MV-4-11 (cell line): ENCODE measurements at places on chromosomes 5 and 9.
A peak's percentile ranks its signal among the peaks of the same experiment; 100 is the strongest.

DNA sequence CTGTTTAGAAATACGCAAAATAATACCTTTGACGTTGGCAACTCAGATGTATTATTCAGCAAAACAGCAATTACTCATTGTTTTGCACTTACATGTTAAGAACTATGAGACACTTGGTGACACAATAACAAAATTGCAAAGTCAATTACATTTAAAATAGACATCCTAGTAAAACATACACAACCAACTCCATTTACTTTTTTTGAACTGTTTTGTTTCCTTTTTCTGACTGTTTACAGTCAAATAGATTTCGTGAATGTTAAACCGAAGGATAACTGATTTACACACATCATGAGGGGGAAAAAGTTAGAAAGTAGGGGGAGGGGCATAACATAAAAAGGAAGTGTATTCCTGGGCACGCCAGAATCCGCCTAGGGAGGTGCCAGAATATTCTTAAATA is 220.1 kb downstream of the MEF2C start:
- DNase-seq = no peak

GRCh38 chr5:62662521-62662920 is 83.9 kb downstream of the LRRC70 start:
- peak; percentile 34 for DNase-seq

- DNase-seq = no peak
Observed at GRCh38 chr9:136786451-136786850, 4.7 kb upstream of the TMEM141 start.

DNA sequence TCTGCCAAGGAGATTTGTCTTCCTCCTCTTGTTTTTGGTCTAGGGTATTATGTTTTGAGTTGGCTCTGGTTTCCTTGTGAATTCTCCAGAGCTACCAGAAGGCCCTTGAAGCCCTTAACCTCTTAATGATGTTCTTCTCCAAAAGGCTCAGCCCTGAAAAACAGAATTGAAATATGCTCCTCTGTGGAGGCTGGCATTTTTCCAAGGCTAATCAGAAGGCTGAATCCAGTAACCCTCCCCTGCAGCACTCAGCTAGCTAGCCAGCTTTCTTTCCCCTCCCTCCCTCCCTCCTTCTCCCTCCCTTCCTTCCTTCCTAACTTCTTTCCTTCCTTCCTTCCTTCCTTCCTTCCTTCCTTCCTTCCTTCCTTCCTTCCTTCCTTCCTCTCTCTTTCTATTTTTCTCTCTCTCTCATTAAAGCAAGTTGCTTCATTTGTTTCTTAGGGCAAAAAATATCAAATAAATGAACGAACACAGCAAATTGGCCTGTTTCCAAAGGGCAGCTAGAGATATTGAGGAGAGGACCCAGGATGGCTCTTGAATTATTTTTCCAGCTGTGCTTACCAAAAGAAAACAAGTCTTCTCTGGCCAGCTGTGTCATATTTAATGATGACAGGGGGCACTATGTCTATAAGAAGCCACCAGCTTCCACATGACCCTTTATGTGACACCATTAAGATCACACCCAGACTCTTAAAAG is 38.7 kb downstream of the JAKMIP2 start:
- DNase-seq = no peak

DNA sequence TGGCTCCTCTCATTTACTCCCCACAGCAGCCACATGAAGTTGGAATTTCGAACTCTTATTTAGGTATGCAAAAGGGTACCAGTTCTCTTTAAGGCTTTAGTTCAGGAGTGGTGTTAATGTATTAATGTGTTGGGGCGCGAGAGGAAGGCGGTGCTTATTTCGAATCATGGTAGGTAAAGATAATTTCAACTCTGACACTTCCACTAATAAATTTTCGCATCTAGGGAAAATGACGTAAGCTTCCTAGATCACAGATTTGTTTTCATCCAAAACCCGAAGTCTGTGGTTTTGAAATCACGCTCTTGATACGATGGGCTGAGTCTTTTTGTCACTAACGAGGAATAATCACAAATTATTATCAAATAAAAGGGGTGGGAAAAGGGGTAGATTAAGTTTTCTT is 681 bp downstream of the PPWD1 start:
- no peak for DNase-seq

DNA sequence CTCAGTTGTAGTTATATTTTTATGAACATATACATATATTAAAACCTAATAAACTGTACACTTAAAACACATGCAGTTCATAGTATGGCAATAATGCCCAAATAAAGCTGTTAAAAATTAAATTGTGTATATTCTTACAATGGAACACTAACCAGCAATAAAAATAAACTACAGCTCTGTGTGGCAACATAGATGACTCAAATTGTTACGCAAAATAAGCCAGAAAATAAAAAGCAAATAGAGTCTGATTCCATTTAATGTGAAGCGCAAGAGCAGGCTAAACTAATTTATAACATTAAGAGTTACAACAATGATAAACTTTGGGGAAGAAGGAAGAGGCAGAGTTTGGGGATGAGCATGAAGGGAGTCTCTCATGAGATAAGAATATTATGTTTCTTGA is 597.3 kb downstream of the TLE1 start:
- peak; percentile 24 for DNase-seq

DNA sequence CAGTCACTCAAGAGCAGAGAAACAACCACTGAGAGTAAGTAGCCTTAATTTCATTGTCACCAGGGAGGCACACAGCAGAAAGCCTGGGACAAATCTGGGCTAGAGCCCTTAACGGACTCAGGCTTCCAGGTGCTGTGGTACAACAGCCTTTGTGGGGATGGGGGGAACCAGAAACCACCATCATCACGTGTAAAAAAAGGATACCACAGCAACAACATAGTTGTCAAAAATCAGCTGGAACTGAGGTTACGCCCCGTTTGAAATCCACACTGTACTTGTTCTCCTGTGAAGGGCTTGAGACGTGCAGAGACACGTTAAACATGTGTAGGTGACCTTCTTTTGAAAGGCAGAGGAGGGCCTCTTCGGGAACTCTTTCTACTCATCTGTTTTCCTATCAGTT is 16.6 kb upstream of the PLPP1 start:
- DNase-seq = no peak

- DNase-seq = no peak
Observed at GRCh38 chr9:97740848-97741821, 44.0 kb upstream of the XPA start.

- no peak for DNase-seq
Observed at GRCh38 chr5:65191554-65192135, 290.1 kb downstream of the ADAMTS6 start.

- no peak for DNase-seq
Observed at GRCh38 chr9:110476251-110476650, 103.3 kb downstream of the SVEP1 start.

- peak; percentile 69 for DNase-seq
Observed at GRCh38 chr5:79122973-79123372, 11.4 kb downstream of the BHMT start.

- peak; percentile 49 for DNase-seq
Observed at GRCh38 chr5:78573318-78573717, 75.3 kb downstream of the LHFPL2 start.

GRCh38 chr5:159878988-159879471 is 37.3 kb upstream of the ADRA1B start:
- peak; percentile 72 for DNase-seq

DNA sequence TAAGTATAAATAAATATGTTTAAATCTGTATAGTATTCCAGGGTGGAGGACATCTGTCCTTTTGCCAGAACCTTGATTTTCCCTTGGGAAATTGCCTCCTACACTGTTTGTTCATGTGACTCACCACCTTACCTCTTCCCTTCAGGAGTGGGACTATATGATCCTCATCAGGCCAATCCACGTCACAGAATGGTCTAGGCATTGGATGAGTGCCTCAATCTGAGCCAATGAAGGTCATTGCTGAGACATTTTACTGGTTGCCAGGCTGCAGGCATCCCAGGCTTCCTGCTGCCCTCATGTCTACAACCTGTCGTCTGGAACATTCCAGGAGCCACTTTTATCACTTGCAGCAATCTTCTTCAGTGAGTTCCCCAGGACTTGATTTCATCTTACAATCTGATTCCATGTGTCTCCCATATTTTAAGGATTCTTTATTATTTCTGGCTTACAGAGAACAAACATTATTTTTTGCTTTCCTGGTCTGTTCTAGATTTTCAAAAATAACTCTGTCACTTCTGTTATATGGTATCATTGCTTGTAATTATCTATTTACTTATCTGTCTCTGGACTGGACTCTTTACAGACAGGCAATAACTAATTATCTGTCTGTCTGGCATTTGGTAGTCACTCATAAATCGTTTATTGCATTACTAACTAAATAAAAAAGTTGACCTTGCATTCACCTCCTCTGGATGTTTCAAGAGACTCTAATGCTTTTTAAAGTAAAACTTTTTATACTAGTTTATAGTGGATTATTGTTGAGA is 107.3 kb upstream of the APC start:
- DNase-seq = no peak

GRCh38 chr5:180718810-180719453 is 20.9 kb downstream of the OR2Y1 start:
- no peak for DNase-seq

- DNase-seq = no peak
Observed at GRCh38 chr5:137699336-137700281, 36.3 kb downstream of the KLHL3 start.

- DNase-seq = peak; percentile 12
Observed at GRCh38 chr9:114893221-114894010, 37.0 kb downstream of the TNFSF8 start.

DNA sequence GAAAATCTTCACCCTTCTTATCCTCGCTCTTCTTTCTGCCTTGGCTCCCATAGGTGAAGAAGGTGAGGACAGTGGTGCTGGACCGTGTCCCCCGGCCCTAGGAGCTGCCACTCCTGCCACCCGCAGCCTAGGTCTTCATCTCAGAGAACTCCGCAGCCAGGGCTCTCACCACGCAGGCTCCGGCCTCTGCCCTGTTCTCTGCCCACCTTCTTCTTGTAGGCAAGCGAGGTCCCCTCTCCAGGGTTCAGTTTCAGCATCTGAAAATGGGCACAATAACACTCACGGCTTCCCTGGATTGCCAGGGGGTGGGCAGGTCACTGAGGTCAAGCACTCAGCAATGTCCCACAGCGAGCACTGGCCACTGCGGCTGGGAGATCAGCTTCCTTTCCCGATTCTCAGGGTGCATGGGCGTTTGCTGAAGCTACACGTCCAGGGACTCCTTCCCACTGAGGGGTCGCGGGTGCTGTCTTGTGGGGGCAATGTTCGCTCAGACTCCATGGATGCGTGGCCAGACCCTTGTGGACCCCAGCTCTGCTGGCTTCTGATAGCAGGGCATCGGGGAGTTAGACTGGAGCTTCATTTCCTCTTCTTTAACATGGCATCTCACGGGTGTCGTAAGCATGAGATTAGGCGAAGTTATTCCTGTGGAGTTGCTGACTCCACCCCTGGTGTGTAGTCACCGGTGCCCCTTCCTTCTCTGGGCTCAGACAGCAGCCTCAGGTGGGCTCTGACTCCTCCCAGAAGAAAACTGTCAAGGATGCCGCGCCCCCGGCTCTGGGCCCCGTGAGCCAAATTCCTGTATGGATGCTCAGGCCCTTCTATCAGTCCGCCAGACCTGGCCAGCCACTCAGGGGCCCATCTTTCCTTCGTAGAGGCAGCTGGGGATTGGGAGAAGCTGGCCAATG is 145.1 kb upstream of the IRX2 start:
- DNase-seq = no peak

DNA sequence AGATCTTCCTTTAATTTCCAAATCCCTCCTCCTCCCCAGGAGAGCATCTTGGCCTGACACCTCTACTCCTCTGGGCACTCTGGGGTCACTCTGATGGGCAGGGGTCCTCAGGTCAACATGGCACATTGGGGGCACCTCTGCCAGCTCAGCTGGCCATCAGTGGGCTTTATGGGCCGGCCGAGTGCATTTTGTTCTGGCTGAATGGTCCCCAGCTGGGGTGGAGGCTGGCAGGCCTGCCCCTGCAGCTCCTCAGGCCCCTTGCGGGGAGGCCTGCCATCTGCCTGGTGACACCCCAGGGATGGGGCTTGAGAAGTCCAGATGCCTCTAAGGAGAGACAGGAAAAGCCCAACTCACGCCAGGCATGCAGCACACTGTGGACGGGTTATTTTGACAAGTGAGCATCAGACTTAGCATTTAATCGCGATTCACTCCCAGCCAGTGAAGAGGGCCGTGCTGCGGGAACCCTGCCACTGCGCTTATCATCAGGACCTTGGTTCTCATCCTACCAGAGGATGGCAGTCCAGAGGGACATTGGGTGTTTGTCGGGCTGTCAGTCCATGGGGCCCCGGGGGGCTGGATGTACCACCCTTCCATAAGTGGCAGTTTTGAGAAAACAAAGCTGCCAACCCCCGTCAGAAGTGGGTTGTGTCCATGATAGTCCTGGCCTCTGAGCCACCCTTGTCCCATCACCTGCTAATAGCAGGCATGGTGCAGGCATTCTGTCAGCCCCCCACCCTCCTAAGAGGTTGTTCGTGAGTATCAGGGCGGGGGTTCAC is 21.7 kb downstream of the PHF2 start:
- no peak for DNase-seq

- no peak for DNase-seq
Observed at GRCh38 chr5:124960266-124960665, 213.8 kb upstream of the ZNF608 start.

DNA sequence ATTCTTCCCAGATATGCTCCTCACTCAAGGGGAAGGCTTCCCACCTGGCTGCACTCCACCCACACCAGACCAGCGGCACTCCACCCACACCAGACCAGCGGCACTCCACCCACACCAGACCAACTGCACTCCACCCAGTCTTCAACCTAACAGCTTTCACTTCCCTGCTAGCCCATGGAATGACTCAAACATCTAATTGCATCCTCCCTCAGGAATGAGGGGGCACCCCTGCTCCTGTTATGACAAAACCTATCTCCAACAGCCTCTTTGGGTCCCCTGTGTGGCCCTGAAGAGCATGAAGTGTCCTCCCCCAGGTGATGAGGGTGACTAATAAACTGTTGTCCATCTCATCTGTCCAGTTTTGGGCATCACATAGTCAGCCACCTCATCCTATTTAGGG is 556.6 kb upstream of the TUSC1 start:
- DNase-seq = peak; percentile 80

DNA sequence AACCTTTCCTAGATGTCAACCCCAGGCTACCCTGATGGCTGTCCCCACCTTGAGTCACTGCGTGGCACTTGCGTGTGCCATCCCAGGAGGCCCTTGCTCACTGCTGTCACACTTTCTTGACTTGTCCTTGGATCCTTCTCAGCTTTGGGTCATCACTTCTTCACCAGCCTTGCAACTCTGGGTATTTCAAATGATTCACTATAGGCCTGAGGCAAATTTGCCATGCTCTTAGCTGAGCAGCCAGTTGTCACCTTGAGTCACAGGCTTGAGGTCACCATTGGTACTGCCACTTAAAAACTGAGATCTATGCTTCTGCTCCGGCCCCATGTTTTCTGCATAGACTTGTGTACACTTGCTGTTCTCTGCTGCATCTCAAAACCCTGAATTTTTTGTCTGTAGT is 84.7 kb downstream of the BASP1 start:
- DNase-seq = no peak

- DNase-seq = no peak
Observed at GRCh38 chr5:44085083-44085482, 304.1 kb downstream of the FGF10 start.

DNA sequence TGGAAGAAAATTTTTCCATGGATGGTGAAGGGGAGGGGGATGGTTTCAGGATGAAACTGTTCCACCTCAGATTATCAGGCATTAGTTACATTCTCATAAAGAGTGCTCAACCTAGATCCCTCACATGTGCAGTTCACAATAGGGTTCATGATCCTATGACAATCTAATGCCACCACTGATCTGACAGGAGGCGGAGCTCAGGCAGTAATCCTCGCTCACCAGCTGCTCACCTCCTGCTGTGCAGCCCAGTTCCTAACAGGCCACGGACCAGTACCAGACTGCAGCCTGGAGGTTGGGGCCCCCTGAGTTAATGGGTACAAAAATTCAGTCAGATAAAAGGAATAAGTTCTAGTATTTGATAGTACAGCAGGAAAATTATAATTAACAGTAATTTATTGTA is 337.2 kb downstream of the NPR3 start:
- no peak for DNase-seq
